ENCODE measurements at places on chromosomes 16 and 17.

- no peak for DNase-seq
These were observed 351.1 kb upstream of the TBX2 start for GRCh38 chr17:61048376-61049106.

GRCh38 chr17:976312-976711, 3.3 kb downstream of the NXN start:
- no peak for DNase-seq

DNA sequence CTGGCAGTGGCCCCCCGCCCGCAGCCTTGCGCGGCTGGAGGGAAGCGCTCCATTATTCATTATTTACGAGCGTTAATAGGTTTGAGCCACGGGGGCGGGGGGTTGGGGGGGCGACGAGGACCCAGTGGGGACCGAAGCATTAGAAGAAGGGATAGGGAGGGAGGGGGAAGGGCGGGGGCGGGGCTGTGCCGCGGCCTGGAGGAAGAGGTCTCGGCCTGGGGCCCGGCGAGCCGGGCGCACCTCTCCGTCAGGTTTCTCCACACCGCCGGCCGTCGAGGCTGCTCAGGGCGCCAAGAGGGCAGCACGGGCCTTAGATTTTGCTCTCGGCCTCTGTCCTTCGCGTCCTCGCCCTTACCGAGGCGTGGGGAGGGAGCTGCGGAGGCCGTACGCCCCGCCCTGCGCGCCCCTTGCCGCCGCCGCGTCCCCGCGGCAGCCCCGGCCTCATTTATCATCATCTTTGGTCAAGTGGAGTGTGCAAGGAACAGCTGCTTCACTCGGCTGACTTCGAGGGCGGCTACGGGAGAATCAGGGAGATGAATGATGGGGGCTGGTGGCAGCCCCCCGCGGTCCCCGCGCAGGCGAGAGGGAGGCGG, 54.2 kb downstream of the SREBF1 start:
- DNase-seq, result no peak

DNA sequence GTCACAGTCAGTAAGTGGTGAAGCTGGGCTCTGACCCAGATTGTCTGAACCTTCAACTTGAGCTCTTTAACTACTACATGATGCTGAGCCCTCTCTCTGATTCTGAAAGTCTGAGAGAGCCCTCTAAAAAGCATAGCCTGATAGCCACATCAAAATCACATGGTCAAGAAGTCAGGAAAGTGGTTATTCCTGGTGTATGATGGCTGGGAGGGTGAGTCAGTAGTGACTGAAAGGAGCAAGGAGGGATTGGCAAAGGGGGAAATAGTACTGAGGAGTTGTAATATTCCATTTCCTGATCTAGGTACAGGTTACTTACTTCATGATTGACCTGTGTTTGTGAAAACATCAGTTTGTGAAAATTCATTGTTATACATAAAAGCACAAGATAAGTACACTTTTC, 89.1 kb downstream of the SSH2 start:
- DNase-seq, result no peak

DNA sequence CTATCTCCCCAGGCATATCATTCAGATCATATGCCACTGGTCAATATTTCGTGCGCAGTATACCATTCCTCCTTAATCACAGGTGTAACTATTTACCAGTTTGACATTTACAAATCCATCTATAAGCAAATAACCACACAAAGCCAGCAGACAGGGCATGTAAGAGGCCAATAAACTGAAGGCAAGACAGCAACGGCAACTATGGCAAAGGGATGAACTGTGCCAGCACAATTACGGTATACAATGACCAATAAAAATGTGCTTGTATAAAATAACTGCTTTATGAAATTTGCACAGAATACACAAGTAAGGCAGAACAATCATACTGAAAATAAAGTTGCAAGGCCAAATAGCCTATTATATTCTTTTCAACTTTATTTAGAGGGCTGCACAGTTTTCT, 9.2 kb downstream of the NETO2 start:
- DNase-seq, result no peak

- no peak for DNase-seq
These were observed 55.2 kb downstream of the GAN start for GRCh38 chr16:81369888-81370504.

DNA sequence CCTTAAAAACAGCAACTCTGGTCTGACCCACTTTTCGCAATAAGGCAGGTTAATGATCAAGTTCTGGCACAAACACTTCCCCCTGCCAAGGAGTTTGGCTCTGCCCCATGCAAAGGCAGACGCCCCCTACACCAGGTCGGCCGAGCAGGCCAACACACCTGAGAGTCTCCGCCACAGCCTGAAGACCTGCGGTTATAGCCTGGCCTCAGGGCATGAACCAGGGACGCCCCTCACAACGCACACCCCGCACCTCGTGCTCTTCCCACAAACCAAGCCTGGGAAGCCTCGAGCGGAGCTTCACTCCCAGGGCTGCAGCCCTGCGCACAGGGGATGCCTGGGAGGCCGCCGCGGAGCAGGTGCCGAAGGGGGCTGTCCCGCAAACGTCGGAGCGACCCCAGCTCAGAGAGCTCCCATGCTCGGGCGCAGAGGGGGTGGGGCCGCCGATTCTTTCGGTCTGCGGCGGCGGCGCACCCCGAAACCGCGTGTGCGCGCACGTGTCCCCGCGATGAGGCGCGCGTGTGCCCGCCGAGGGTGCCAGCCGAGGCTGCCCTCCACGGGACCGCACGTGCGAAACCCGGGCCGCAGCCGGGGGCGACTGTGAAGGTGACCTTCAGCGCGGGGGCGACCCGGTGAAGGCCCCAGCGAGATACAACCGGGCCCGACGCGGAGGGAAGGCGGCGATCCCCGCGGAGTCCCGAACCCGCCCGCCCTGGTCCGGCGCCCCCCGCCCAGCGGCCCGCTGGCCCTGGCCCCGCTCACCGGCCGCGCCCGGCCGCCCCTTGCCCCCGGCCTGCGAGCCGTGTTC, 559 bp downstream of the CLUH start:
- DNase-seq, result peak; percentile 71

GRCh38 chr17:17701658-17702057, 20.4 kb downstream of the RAI1 start:
- no peak for DNase-seq

GRCh38 chr17:82551779-82552457, 32.4 kb downstream of the FOXK2 start:
- peak; percentile 91 for DNase-seq

DNA sequence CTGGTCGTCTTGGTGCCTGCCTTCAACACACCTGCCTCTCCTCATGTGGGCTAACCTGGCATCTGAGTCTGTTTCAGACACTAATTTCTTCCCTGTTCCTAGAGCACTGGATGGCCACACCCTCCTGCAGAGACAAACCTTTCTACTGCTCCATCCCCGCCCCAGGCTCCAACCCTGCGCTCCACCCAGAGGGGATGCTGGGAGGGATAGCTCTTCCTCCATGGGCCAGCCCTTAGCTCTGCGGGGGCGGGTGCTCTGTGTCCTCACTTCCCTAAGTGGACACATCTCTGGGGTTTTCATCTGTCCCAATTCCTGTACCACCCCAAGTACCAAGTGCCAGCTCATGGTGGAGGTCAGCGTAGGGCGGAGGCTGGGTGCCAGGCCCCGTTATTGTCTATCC, 11.0 kb upstream of the CRISPLD2 start:
- no peak for DNase-seq

DNA sequence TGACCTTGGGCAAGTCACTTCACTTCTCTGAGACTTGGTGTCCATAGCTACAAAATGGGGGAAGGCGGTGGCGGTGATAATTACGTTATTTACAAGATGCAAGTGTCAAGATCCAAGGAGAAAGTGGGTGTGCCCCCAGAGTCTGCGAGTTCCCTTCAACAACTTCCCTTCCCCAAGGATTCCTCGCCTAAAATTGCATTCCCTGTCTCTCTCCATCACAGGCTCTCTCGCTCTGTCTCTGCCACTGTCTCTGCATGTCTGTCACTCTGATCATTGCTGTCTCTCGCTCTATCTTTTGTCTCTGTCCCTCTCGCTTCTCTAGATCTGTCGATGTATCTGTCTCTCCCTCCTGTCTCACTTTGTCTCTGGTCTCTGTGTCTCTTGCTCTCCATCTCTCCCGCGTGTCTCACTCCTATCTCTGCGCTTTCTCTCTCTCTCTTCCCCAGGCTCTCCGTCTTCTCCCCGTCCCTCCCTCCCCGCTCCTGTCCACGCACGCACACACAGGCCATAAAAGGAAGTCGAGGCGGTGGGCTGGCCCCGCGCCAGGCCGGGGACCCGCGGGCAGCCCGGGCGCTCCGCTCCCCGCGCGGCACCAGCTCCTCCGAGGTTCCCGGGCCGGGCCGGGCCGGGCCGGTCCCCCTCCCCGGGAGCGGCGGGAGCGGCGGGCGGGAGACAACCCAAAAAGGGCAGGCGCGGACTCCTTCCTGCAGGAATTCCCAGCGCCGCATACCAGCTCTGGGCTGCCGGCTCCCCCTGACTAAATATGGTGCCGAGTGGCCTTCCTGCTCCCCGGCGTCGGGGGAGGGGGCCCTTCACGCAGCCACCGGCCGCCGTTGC, 1.1 kb upstream of the MYH11 start:
- peak; percentile 94 for DNase-seq

DNA sequence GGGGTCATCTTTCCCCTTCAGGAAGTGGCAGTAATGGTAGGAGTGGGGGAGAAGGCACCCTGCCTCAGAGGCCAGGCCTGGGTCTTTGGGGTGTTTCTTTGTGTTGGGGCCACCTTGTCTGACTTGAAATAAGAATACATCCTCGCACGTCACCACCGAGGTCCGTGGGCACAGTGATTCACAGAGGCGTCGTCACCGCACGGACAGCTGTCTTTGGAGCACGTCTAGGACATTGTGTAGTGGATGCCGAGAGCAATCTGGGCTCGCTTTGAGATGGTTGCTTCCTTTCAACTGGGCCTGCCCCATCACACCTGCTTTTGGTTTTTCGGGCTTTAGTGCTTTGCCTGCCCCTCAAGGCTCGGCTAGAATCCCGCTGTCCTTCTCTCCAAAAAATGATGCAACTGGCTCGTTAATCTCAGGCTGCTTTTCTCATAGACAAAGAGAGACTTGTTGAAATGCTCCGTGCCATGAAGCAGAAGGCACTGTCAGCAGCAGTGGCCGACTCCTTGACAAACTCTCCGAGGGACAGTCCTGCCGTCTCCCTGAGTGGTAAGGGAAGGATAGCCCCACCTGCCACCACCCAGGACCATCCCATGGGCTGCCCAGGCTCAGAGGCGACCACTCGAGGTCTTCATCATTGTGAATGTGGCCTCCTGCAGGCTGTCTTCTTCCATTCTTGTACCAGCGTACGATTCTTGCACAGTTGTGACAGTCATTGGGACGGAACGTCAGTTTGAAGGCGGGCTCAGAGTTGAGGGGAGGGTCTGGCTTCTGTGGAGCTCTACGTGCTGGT, 24.0 kb downstream of the GINS2 start:
- DNase-seq, result peak; percentile 33

DNA sequence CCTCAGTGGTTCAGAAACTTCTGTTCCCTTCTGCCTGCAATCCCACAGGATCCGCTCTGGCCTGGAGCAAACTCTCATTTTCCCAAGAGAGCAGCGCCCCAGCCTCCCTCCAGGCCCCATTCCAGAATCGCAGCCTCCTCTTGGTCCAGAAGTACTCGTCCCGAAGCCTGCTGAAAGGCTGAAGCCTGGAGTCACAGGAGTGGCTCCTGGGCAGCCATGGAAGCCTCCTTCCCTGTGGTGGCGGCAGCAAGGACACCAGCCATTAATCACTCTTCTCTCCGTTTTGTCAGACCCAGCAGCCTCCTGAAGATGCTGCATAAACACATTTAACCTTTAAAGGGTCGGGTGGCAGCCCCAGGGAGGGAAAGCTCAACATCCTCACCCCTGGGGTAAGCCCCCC, 66.9 kb upstream of the TNRC6C start:
- peak; percentile 39 for DNase-seq

- DNase-seq, result no peak
These were observed 356.2 kb upstream of the SALL1 start for GRCh38 chr16:51507286-51507685.

- DNase-seq, result no peak
These were observed 74.4 kb downstream of the PCTP start for GRCh38 chr17:55825213-55825612.

- no peak for DNase-seq
These were observed 2.9 kb downstream of the RPH3AL start for GRCh38 chr17:349666-350065.

GRCh38 chr17:73532421-73532901, 111.8 kb downstream of the SDK2 start:
- no peak for DNase-seq

DNA sequence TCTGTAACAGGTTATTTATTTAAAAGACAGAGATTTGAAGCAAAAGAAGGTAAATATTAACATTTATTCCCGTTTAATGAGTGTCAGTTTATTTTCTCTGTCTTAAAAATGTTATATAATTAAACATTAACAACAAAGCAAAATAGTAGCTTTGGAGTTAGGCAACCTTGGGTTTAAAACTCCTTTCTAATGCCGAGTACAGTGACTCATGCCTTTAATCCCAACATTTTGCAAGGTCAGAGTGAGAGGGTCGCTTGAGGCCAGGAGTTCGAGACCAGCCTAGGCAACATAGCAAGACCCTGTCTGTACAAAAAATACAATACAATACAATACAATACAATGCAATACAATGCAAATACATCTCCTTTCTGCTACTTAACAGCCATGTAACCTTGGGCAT, 128.7 kb downstream of the CHD9 start:
- no peak for DNase-seq

- no peak for DNase-seq
These were observed 27.5 kb downstream of the TRIM25 start for GRCh38 chr17:56886288-56886731.

- no peak for DNase-seq
These were observed 42.2 kb downstream of the ABAT start for GRCh38 chr16:8716592-8716991.

- DNase-seq, result no peak
These were observed 1739.1 kb downstream of the TP53TG3F start for GRCh38 chr16:35198223-35199199.

GRCh38 chr16:85195900-85196772, 83.9 kb upstream of the CIBAR2 start:
- DNase-seq, result peak; percentile 89

GRCh38 chr17:78645421-78646295, 68.5 kb upstream of the DNAH17 start:
- peak; percentile 89 for DNase-seq

GRCh38 chr17:44774271-44775135, 15.7 kb downstream of the ADAM11 start:
- peak; percentile 92 for DNase-seq

DNA sequence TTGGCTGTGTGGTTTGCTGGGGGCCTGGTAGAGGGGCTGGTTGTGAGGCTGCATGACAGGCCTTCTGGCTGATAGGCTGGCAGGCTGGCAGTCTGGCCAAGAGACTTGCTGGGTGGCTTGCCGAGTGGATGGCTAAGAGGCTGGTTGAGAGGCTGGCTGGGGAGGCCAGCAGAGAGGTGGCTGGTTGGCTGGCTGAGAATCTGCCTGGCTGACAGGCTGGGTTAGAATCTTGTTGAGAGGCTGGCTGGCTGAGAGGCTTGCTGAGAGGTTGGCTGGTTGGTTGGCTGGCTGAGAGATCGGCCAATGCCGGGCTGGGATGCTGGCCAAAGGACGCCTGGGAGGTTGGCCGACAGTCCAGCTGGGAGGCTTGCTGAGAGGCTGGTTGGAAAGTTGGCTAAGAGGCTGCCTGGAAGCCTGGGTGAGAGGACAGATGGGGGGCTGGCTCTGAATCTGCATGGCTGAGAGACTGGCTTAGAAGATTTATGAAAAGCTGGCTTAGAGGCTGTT, 35.9 kb upstream of the ACSM2B start:
- DNase-seq, result peak; percentile 84

GRCh38 chr16:31377210-31377903, 15.8 kb upstream of the ITGAD start:
- no peak for DNase-seq

GRCh38 chr16:87809150-87809902, 43.5 kb upstream of the KLHDC4 start:
- DNase-seq, result no peak

GRCh38 chr17:77036136-77036840, 104.5 kb upstream of the SEC14L1 start:
- DNase-seq, result no peak

GRCh38 chr16:69133373-69133954, 1.0 kb downstream of the UTP4 start:
- no peak for DNase-seq

Data from sigmoid colon (tissue), 7 donors.